Left lobe of liver (tissue), 2 donors: ENCODE measurements at places on chromosomes 11 and 22. TPM values are rescaled to one million over a fixed set of nuclear protein-coding genes. Genes with fewer than 3 reads are reported as not detected.

GRCh38 chr11:10488934-10489691 is 34.0 kb downstream of the AMPD3 start:
- peak; percentile 38 for DNase-seq

Gene RCN1
- 34.5 TPM for total RNA-seq

- DNase-seq: no peak
These were observed 6.3 kb downstream of the MCAM start for GRCh38 chr11:119310682-119311052.

- DNase-seq: no peak
These were observed 19.5 kb upstream of the TCF20 start for GRCh38 chr22:42289671-42290541.

Gene WDR74
- 20.5 TPM for total RNA-seq

Gene C11orf97
- 0.35 TPM for total RNA-seq

Gene SPON1
- 0.68 TPM for total RNA-seq

Gene MS4A6A
- 37.7 TPM for total RNA-seq

Gene CSF2RB
- total RNA-seq: 1.1 TPM

DNA sequence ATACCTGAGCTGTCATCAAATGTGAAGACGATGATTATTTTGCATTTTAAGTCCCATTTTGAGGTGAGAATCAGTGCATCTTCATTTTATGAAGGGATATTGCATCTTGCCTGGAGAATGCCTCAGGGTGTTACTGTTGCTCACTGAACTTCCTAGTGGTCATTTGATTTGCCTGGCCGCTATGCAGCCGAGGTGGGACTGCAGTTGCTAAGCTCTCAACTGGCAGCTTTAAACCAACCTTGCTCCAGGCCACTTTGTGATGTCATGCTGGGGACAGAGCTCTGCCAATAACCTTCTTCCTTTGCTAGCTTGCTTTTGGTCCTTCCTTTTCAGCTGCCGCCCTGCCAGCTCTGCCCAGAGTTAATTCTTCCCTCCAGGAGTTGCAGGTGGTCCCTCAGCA is 409.4 kb upstream of the B3GAT1 start:
- DNase-seq: no peak

Gene APOBEC3A
- total RNA-seq: 0.98 TPM

Gene SCGB1A1
- 2.0 TPM for total RNA-seq

Gene LIF
- total RNA-seq: 0.38 TPM

DNA sequence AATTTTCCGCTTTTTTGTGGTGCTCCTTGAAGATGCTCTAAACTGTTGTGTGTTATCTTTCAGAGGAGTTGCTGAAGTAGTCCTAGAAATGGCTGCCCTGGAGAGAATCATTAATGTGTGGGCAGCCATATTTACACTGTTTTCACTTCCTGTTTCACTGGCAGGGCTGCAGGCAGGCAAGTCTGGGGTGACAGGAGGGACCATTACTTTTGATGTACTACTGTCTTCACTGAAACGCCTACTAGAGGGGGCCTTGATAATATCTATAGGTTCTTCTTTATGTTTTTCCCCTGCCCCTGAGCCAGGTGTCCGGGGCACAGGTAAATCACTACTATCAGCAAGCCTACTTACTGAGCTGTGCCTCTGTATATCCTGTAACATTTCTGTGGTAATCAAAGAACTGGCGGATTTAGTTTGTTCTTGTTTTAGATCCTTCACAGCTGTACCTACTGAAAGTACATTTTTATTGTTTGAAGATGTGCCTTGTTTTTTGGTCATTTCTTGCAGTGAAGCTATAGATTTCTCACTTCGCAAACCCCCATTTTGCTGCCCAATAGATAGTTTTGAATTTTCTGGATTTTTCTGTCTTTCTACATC is 39.7 kb downstream of the ACAT1 start:
- no peak for DNase-seq

GRCh38 chr11:61076506-61077304 is 25.6 kb upstream of the CD5 start:
- DNase-seq: no peak

DNA sequence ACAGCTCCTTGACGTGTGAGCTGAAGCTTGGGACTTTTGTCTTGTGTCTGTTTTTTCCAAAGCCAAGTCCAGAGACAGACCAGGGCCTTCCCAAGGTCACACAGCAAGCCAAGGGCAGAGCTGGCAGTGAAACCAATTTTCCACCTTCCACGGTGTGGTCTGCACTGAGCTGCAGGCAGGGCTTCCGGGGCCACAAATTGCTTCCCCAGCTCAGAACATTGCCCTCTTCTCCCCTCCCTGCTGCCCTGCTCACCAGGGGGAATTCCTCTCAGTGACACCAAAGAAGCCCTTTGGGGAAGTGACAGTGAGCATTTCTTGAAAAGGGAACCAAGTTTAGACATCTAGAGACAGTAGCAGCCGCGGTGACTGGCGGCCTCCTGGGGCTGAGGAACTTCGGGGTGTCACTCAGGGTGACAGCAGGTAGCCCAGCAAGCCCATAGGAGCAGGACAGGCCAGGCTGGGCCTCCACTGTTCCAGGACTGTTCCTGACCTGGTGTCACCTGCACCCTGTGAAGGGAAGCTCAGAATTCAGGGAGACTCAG is 9.2 kb downstream of the FXYD2 start:
- no peak for DNase-seq

Gene MS4A12
- not detected for total RNA-seq

DNA sequence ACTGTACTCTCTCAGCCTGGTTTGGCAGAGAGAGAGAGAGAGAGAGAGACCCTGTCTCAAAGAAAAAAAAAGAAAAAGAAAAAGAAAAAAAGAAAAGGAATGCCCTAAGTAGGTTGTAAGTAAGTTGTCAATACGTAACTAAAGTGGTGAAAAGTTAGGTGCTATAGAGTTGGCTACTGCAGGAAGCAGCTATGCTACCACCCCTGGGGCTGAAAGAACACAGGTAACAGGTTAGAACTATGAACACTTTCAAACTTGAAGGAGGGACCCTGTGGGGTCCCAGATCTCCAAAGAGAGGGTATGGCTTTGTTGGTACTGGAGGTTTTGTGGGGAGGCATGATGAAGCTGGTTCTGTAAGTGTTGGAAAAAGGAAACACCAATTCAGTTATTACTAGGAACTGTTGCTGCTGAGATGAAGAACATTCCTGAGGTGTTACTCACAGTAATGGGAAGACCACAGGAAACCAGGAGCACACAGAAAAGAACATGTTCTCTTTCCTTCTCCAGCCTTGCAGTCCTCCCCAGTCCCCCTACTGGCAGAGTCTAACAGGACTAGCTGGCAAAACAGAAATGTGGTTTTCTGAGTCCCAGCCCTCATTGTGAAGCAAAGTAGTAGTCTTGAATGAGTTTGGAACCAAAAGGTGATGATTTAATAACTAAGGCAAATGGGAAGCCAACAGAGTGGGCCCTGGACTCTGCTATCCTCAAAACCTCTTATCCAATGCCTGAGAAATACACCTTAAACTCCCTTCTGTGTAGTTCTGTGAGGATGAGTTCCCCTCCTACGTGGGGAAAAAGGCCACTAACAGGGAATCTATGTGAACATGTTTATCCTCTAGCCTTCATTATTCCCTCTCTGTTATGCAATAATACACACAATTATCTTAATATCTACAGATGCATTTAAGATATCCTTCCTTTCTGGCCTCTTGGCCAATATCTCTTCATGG is 427.0 kb upstream of the DDI1 start:
- no peak for DNase-seq

DNA sequence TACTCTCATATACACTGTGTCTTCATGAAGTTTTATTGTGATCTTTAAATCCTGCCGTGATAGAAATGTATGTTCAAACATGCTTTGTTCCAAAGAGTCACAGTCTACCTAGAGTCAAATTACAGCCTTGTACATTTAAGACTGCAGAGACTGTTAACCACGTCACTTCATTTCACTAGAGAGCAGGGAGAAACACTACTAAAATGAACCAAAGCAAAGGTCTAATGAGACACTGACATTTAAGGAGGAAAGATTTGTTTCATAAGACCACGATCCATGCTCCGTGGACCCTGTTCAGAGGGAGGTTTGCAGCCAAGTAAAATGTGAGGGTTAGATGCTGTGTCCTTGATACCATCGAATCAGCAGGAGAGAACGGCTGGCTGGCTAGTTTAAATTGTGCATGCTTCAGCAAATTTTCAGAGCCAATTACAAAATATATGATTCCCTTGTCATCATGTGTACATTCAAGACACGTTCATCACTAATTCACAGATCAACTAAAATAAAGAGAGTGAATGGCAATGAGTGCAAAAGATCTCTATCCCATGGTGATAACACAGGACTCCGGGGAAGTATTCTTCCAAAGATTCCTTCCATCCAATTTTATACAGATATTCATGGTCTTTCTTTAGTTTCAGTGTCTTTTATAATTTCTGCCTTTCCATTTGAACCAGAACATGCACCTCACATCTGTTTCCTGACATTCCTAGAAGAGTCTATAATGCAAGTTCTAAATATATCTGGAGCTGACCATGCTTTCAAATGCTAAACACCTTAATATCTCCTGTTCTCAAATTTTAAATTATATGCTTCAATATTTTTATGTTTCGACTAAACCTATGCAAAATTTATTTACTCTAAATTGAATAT is 960.9 kb upstream of the FAT3 start:
- DNase-seq: no peak

Gene GLB1L3
- total RNA-seq: 0.10 TPM

GRCh38 chr22:42817556-42817955 is 39.5 kb downstream of the ARFGAP3 start:
- no peak for DNase-seq

- DNase-seq: no peak
These were observed 71.2 kb downstream of the KIRREL3 start for GRCh38 chr11:126929179-126930061.

Gene SPCS2
- total RNA-seq: 104 TPM

DNA sequence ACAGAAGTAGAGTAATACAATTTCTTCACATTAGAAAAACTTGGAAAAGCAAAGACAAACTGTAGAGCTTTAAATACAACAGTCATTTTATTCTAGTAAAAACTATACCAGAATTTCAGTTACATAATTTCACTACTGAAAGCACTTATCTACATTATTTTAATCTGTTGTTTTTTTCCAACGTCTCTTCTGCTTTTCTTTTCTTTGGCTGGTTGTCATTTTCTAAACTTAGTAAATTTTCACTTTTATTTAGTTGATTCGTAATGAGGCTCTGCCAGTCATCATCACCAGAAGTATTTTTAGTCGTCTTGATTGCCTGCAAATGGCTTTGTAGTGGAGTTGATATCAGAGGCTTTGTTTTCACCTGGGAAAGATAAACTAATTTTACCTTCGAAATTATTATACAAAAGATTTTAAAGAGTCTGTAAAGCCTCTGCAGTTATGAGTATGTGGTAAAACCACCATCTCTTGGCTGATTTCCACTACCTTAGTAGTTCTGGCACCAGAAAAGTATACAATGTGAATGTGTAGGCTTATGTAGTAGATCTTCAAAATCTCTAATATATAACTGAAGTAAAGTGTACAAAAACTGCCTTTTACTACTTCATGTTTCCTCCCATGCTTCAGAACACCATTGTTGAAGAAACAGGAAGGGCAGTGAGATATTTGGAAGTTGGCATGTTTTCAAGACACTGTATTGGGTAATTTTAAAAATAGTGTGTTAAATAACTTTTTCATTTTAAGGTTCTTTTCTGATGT is 19.2 kb downstream of the EIF3M start:
- DNase-seq: no peak

- DNase-seq: no peak
These were observed at the start of gene TRPM5 for GRCh38 chr11:2443881-2444820. Gene TRPM5, minus strand, starts transcription at chr11:2444514. Its CDS starts 21,478 bp downstream, at chr11:2423036.

GRCh38 chr11:12117200-12117599 is 6.8 kb downstream of the MICAL2 start:
- no peak for DNase-seq

GRCh38 chr11:72670041-72670440 is 4.2 kb downstream of the PDE2A start:
- no peak for DNase-seq

- DNase-seq: no peak
These were observed 20.3 kb upstream of the PGM2L1 start for GRCh38 chr11:74418509-74418895.

Gene APOL4
- 0.60 TPM for total RNA-seq

- peak; percentile 74 for DNase-seq
These were observed 14.6 kb downstream of the BBOX1 start for GRCh38 chr11:27055065-27055682.

- no peak for DNase-seq
These were observed 690.1 kb downstream of the METTL15 start for GRCh38 chr11:28798286-28798685.

Gene APOA4
- total RNA-seq: 102 TPM

GRCh38 chr22:30243661-30244060 is 2.9 kb downstream of the LIF start:
- DNase-seq: no peak

GRCh38 chr11:10618490-10618889 is 50.0 kb upstream of the LYVE1 start:
- no peak for DNase-seq
